Upper lobe of left lung (tissue), 6 donors: ENCODE measurements at places on chromosomes 4 and X. TPM values are rescaled to one million over a fixed set of nuclear protein-coding genes. Genes with fewer than 3 reads are reported as not detected.

ADGRG4 gene
- 0.10 TPM for total RNA-seq

BTK gene
- 23.0 TPM for total RNA-seq

IL2RG gene
- total RNA-seq, result 24.8 TPM

RADX gene
- total RNA-seq, result 1.9 TPM

CD40LG gene
- 0.60 TPM for total RNA-seq

ZCCHC18 gene
- total RNA-seq, result 0.26 TPM

HPGD gene
- total RNA-seq, result 39.8 TPM

PNMA5 gene
- total RNA-seq, result not detected

SGCB gene
- total RNA-seq, result 30.3 TPM

GAGE2A gene
- total RNA-seq, result not detected

GRCh38 chrX:83916525-83916924 lies 55.6 kb downstream of the CYLC1 start:
- no peak for DNase-seq

DNA sequence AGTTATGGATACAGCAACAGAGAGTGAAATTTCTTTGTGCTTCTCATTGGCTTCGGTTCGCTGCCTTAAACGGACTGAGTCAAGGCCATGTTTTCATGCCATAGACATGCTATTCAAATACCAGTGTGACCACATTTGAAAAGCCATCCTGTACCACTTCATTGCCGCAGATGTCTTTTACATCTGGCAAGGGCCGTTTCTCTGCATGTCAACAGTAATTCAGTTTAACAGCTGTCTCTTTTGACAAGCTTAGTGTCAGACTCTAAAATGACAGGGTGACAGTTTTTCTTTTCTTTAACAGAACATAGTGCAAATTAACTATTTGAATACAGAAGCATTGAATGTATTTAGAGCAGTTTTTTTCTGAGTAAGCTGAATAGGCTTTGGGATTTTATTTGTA lies 362.2 kb upstream of the POU3F4 start:
- no peak for DNase-seq

DNA sequence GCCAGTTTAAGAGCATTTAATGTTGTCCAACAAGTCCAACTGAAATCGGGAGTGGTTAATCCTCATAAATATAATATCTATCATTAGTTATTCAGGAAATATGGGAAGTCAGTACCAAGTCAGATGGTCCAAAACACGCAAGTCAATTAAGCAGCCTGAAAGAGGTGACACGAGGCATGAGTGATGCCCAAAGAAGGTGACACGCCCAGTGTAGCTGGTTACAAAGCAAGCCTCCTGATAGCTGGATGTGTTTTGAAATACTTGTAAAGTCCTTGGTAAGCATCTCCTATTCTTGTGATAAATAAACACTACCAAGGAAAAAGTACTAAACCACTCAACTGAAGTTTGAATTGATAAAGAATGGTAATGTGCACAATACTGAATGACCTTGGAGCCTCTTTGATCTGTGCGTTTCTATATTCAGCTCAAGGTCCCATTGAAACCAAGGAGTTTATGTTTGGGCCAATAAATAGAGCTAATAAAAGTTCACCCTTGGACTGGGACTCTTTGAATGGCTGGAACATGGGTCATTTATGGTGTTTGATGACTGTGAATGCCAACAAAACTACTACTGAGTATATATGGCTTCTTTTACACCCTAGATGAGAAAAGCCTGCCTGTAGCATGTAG lies 93.2 kb upstream of the KLF3 start:
- no peak for DNase-seq

- DNase-seq, result no peak
These were observed 77.5 kb downstream of the IL15 start for GRCh38 chr4:141713771-141714445.

- DNase-seq, result no peak
These were observed 114.6 kb downstream of the RBM47 start for GRCh38 chr4:40515037-40515397.

DNA sequence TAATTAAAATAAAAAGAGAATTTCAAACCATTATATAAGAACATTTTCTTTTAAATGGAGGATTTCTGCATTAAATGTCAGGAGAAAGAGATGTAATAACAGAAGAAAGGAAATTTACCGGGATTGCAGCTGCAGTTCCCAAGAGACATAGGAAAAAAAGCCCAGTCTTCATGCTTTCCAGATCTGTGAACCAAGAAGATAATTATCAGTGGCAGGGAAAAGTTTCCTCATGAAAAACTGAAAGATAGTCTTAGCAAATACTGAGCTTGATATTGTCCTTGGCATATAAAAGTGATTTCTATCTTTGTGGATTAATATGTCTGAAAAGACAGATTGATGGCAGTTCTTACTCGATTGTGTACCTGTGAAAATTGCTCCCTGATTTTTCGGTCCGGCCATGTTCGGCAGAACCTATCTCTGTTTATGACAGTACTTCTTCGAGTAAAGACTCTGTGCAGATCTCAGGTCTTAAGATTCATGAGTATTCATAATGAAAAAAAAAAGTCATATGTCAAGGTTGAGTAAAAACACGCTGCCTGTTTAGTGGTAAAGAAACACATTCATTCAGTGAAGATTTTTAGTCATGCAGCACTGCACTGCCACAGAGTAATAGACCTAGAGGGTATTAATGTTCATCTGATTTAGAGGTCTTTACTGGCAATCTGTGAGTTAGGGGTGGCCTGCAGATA lies 29.6 kb downstream of the SPARCL1 start:
- no peak for DNase-seq

DNA sequence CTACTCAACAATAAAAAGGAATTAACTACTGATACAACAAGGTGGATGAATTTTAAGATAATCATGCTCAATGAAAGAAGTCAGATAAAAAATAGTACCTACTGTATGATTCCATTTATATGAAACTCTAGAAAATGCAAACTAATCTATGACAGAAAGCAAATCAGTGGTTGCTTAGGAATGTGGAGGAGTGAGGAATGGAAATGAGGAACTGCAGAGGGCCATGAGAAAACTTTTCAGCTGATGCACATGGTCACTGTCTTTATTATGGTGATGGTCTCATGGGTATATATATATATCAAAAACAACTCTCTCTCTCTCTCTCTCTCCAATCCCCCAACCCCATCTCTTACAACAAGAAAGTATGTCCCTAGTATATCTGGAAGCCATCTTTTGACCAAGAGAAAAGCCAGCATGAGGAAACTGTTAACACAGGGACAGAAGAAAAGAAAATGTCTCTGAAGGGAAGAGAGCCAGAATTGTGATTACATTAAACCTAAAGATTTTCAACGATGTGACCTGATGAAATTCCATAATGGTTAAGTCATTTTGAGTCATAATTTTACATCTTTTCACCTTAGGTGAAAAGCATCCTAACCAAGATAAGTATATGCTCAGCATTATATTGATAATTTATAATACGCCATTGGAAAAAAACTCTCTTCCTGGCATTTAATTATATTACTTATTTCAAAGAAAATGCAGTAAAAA lies 8.5 kb upstream of the NFKB1 start:
- DNase-seq, result no peak

DNA sequence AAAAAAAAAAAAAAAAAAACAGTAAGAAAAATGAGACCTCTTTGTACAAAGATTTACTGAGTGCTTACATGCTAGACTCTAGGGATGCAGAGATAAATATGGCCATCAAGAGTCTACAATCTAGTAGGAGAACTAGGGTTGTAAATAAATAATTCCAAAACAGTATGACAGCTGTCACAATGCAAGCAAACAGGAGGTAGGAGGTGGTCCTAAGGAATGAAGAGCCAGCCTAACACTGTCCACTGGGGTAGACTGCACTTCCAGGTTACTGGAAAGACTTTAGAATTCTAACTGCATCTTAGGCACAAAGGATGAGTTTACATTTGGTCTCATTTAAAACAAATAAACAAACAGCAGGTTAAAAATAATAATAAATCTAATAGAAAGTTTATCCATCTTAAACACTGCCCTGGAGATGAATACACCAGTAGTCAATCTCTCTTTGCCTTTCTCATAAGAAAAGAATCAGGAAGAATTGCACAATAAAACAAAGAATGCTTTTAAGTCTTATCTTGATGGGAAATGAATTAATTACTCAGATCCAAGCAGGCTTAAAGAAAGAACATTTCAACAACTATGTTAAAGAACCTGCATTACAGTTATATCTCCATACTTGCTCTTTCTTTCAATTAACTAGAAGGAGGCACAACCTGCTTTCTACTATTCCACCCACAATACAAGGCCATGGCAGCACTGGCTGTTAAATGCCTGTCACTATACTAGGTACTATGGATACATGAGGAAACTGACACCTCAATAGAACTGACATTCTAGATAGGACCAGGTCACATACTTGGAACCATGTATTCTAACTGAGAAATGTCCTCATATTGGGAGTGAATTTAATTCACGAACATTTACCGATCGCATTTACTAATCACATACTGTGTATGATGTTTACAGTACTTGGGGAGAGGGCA lies 12.7 kb downstream of the ADGRA3 start:
- no peak for DNase-seq

DNA sequence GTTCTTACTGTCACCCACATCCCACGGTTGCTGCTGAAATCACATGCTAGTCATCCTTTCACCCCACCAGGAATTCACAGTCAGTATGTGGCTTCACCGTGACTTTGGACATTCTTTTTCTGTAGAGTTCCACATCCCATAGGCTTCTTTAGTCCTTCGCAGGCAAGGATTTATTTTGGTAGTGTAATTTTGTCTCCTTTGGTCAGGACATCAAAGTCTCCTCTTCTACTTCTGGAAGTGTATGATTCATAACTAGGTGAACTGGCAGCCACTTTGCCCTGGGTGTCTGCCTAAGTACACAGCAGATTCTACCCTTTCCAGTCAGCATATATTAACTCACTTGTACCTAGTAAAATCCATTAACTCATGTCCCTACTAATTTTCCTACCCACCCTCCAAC lies 38.3 kb upstream of the MMAA start:
- no peak for DNase-seq

DNA sequence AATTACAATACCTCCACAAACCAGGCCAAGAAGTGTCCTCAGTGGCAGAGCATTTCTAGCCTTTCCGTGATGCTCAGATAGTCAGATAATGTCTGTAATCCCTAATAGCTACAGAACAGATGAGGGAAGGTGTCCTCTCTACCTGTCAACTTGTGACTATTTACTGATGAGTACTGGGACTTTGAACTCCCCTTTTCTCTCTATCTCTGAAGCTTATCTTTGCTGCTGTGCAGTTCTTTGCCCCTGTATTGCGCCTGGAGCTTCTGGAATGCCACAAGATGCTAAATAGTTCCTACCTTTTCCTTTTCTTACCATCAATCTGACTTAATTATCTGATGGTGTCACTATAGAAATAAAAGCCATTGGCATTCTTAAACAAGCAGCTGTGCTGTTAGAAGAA lies 30.5 kb downstream of the FGF2 start:
- DNase-seq, result no peak

- peak; percentile 10 for DNase-seq
These were observed 27.4 kb downstream of the NAA11 start for GRCh38 chr4:79298484-79298883.

DNA sequence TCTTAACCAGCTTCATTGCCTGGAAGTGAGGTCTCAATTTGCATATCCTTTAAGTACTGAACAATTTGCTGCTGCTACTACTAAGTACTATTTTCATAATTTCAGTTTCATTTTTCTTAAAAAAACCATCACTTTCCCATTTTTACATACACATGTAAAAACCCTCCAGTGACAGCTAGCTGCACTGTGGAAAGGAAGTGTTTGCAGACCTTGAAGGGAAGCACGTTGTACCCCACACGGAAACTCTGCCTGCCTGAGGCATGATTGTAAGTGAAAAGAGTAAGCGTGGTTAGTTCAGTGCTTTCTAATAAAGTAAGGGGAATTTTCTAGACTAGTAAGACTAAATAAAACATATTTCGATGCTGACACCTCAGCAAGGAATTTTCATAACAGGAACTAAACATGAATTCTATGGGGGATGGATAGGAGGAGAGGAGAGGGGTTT lies 103.6 kb downstream of the RAPGEF2 start:
- no peak for DNase-seq

- DNase-seq, result no peak
These were observed 70.5 kb downstream of the HADH start for GRCh38 chr4:108060164-108060563.

GRCh38 chr4:138751309-138751708 lies 264.3 kb upstream of the NOCT start:
- no peak for DNase-seq

GRCh38 chr4:158032733-158033415 lies 140.0 kb downstream of the GASK1B start:
- DNase-seq, result no peak

DNA sequence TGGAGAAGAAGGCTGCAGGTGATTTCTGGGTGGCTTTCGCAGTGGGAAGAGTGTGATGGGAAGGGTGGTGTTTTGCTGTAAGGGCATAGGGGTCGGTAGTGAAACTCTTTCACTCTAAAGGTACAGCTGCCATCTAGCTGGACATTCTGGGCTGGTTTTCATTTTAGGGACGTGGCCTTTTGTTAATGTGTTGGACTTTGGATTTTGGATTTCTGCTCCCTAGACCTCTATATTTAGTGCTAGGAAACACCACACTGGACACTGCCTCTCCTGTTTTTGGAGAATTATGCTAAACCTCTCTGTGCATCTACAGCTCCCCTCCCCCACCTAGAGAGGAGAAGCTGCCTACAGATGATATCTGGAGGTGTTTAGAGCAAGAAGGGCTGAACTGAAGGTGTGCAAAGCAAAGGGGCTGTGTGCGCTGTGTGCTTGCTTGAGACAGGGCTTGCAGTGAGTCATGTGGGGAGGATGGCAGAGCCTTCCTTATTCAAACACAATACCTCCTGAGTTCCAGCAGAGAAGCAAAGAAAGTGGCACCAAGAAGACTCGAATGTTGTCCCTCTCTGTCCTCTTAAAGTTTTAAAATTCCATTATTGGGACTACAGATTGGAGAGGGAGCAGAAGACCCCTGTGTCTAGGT lies 47.9 kb downstream of the STARD8 start:
- no peak for DNase-seq
